AG08396 (cell line): ENCODE measurements at places on chromosomes 3 and 15.

GRCh38 chr3:37315669-37316068, 141.3 kb upstream of the LRRFIP2 start:
- DNase-seq, result no peak

DNA sequence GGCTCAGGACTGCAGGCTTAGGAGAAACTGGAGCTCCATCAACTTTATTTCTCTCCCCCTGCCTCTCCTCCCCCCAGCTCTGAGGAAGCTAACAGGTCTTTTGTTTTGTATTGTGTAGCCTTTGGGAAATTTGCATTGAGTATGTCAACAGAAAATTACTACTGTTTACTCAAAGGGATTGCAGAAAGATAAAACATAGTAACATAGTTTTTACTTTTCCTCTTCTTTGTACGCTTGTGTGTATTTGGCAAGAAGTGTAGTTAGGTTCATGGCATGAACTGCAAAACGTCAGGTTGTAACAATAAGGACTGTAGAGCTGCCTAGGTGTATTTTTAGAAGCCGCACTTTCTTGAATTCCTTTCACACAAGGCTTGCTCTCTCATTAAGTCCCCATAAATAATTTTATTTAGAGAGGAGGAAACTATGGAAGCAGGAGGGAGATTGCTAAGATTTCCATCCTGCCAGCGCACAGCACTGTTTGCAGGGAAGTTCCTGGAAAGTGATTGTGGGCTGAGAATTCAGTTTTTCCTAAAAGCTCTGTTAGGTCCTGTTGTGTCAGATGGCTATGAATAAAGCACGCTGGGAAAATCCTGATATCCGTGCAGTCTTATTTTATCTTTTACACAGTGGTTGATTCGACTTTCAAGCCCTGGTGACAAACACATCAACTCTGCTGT, 21.1 kb upstream of the SATB1 start:
- DNase-seq, result no peak

DNA sequence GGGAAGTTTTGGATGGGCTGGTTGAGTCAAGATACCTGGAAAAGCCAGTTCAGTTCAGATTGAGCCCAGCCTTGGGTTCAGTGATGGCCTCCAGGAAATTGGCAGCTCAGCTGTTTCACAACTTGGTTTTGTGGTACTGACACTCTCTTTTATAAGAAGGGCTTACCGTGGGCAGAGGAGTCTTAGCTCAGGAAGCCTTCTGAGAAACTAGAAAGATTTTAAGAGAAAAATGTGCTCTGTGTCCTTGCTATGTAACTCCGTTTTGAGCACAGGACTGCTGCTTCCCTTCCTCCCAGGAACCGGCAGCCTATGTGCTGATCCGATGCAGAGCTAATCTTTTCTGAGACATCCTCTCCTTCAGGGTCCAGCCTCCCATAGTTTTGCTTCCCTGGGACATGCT, 46.6 kb upstream of the RASGRP1 start:
- no peak for DNase-seq

GRCh38 chr3:58013099-58013498, 4.9 kb downstream of the FLNB start:
- DNase-seq, result no peak

DNA sequence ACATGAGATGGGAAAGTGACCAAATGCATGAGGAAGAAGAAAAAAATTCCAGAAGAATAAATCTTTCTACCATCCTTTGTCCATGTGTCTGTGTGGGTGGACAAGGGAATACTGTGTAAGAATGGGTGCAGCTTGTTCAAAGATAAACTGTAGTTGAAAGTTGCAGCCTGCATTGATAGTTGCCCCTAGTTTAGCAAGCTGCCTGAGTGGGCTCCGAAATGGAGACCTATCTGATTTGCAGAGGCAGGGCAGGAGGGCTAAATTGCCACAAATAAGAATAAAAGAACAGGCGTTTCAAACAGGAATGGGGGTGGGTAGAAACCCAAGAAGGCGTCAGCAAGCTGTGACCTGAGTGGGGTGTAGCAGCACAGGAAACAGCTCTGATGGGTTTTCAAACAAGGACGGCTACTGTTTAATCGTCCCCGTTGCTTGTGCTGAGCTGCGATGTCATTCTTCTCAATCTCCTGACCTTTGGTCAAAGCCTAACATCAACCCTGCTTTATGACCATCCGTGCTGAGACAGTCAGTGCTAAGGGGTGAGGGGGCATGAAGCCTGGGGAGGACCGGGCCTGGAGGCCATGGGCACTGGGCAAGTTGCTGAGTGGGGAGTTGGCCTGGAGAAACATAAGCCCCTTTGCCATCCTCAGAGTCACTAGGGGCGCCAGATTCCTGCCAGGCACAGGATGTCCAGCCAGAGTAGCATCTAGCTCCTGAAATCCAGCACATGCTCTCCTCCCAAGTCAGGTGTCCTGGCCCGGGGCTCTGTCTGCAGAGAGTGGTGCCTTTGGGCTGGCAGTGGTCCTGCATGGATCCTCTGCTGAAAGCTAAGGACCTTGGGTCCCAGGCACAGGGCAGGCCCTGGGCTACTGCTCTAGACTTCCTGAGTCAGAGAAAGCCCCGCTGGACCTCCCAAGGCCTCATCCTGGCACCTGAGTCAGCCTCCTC, 19.2 kb upstream of the C15orf39 start:
- DNase-seq, result peak; percentile 10

DNA sequence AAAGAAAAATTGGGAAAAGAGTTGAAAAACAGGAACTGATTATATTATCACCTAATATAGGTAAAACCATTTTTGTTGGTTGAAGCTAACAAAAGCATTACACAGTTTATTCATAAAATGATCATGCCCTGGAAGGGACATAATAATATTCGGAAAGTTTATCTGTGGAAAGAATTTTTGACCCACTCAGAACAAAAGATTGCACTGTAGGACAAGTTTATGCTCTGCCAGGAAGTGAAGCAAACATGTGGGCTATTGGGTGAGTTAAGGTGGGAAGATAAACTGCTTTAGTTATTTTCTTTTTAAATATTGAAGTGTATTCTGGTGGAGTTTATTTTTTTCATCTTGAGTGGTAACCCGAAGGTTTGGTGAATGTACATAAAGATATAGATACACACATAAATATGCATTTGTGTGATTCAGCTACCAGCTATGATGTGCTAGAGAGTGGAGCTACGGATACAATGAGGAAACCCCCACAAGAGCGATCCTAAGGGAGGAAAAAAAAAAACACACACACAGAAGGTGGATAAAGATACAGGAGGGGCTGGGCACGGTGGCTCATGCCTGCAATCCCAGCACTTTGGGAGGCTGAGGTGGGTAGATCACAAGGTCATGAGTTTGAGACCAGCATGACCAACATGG, 506.4 kb upstream of the THBS1 start:
- no peak for DNase-seq

DNA sequence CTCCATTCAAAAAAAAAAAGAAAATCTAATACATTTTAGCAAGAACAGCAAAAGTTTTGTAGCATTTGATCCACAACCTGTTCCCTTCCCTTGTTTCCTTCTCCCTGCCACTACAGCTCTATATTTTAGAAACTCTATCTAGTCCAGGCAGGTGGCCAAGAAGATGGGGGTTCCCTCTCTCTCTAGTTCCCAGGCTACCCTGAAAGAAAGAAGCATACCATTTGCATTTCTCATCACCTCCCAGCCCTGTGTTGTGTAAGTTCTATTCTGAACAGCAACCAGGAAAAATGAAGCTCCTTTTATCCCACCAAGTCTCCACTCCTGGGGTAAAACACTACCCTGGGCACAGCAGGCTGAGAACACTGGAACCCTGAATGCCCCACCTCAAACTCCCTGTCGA, 100.0 kb downstream of the PCCB start:
- DNase-seq, result peak; percentile 72

DNA sequence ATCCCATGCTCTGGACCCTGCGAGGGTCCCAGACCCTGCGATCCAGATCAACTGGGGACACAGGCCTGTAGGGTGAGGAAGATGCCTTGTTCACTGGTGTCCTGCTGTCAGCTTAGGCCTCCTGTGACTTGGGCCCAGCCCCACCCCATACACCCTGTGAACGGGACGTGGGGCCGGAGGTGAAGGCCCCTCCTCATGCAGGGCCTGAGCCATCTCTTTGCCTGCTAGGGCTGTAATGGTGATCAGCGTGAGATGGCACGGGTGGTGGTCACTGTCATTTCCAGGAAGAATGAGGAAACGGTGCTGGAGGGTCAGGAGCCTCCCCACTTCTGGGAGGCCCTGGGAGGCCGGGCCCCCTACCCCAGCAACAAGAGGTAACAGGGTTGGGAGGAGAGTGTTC, 12.4 kb downstream of the VILL start:
- no peak for DNase-seq

DNA sequence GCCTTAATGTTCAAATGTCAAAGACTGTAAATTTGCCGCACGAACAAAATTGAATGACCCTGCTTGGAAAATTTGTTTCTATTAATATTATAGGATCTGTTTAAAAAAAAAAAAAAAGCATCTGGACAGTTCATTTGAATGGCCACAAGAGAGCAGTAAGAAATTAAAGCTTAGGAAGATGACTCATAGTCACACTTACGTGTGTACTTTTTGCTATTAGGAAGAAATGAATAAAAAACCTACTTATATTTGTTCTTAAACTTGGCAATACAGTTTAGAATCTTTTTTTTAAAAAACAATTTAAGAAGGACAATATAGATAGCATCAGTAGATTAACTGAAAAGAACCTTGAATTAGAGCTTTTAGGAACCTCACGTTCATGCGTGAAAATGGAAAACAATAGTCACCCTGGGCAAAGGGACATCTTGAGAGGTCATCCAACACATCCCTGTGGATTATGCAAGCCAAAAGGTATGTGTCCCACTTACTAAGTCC, 621.8 kb downstream of the MECOM start:
- peak; percentile 29 for DNase-seq

GRCh38 chr3:157769378-157769777, 266.2 kb upstream of the VEPH1 start:
- no peak for DNase-seq

- DNase-seq, result peak; percentile 62
These were observed 23.0 kb upstream of the COPG1 start for GRCh38 chr3:129226374-129226773.

GRCh38 chr3:45690336-45691035, 1.3 kb downstream of the SACM1L start:
- no peak for DNase-seq

DNA sequence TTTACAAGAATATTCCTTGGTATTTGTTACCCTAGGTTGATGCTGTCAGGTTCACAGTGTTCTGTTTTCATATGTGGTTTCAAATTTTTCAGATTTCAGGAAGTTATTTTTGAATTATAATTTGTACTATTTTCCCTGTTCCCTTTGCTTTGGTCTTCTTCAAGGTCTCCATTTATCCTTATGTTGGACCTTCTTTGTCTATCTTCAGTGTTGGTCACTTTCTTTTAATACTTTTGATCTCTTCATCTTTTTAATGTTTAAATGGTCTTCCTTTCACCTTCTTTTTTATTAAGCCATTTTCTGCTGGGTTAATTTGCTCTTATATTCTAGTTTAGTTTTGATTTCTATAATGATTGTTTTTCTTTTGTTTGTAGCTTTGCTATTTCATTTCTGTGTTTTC, 61.3 kb downstream of the KLHL25 start:
- no peak for DNase-seq

- DNase-seq, result no peak
These were observed 5.1 kb downstream of the TMOD2 start for GRCh38 chr15:51756482-51756881.

DNA sequence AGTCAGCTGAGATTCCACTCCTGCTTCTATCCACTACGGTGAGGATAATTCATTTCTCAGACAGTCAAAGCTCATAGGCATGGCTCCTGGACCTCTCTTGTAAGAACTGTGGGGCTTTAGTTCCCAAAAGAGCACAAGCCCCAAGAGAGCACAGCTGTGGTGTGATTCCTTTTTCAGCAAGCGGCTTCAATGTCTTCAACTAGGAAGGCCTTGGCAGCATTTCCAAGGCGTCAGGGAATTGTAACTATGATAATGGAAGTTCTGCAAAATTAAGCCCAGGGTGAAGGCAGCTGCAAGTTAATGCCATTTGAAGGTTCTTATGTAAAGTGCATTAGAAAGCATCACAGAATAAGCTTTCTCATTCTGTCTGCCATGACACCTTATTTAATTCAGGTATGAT, 657.1 kb downstream of the GRM7 start:
- no peak for DNase-seq

DNA sequence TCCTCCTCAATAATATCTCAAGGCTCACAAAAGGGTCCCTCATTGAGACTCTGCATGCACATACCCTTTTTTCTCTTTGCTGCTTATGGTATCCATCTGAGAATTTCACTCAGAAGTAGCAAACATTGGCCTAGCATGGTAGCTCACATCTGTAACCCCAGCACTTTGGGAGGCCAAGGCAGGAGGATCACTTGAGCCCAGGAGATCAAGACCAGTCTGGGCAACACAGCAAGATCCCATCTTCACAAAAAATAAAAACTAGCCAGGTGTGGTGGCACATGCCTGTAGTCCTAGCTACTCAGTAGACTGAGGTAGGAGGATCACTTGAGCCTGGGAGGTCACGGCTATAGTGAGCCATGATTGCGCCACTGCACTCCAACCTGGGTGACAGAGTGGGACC, 11.7 kb downstream of the LRIG1 start:
- no peak for DNase-seq

GRCh38 chr3:69085833-69086722, 1.3 kb downstream of the ARL6IP5 start:
- DNase-seq, result peak; percentile 54

DNA sequence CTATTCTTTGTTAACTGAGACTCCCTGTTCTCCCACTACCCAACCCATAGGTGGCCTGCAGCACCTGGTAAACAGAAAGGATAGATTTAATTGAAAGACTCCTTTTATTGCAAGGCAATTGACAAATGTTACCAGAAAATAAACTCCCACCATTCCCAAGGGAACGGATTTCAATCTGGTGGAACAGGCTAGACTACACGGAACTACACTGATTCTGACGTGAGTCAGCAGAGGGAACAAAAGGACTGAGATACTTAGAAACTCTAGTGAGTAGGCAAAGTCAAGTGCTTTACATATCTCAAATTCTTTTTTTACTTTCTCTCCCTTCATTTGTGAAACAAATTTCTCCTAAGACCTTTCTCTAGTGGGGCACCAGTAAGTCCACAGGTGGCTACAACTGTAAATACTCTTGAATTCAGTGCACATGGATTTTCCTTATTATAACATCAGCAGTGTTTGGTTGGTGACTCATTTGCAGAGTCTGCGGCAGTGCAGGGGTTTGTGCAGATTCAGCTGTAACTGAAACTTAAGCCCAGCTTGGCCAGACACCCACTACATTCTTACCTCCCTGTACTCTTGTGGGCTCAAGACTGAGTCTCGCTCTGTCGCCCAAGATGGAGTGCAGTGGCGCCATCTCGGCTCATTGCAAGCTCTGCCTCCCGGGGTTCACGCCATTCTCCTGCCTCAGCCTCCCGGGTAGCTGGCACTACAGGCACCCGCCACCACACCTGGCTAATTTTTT, 34.3 kb upstream of the PLSCR2 start:
- DNase-seq, result peak; percentile 53

- no peak for DNase-seq
These were observed 111.9 kb downstream of the SAMMSON start for GRCh38 chr3:70111411-70111810.

DNA sequence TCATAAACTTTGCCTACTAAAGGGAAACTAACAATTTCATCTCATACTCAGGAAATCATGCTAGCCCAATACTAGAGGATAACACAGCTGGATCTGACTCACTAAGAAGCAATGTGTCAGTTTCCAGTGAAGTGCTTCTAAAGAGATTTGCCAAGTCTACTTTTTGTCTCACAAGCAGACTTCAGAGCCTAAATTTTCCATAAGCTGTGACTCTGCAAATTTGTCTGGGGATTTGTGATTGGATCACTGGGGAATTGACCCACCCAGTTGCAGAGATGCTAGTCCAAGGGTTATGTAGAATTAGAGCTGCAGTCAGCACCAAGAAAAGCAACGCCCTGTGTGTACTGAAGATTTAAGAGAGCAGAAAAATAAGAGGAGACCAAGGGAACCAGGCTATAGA, 647.1 kb downstream of the NTRK3 start:
- DNase-seq, result peak; percentile 51
